ENCODE measurements at places on chromosomes 1 and 21.
A peak's percentile ranks its signal among the peaks of the same experiment; 100 is the strongest.

GRCh38 chr1:35808450-35809113 is 766 bp downstream of the AGO4 start:
- no peak for DNase-seq

- no peak for DNase-seq
Measured at GRCh38 chr1:56477164-56478111, 101.9 kb downstream of the PLPP3 start.

- DNase-seq, result no peak
Measured at GRCh38 chr1:199098468-199098867, 459.6 kb downstream of the PTPRC start.

GRCh38 chr1:174794861-174795260 is 204.9 kb upstream of the CACYBP start:
- no peak for DNase-seq

- DNase-seq, result no peak
Measured at GRCh38 chr1:109502364-109502851, 7.1 kb downstream of the AMIGO1 start.

DNA sequence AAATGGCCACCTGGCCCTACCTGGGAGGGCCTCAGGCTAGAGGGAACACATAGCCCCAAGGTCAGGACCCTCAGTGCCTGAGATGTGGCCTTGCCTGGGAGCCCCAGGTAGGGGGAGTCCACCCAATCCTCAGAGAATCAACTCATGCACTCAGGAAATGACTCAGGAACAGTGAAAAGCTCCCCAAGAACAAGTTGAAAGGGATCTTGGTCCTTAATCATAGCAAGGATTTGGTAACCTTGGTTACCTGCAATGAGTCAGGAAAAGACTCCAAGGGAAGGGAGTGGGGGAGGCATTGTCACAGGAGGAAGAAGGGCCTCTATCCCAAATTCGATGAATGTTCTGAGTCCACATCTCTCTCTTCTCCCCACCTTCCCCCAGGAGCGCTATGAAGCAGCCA is 17.0 kb downstream of the MAP7D1 start:
- no peak for DNase-seq

GRCh38 chr1:177256153-177257075 is 85.7 kb downstream of the BRINP2 start:
- peak; percentile 74 for DNase-seq

- DNase-seq, result no peak
Measured at GRCh38 chr1:245983294-245983967, 523.6 kb downstream of the SMYD3 start.

DNA sequence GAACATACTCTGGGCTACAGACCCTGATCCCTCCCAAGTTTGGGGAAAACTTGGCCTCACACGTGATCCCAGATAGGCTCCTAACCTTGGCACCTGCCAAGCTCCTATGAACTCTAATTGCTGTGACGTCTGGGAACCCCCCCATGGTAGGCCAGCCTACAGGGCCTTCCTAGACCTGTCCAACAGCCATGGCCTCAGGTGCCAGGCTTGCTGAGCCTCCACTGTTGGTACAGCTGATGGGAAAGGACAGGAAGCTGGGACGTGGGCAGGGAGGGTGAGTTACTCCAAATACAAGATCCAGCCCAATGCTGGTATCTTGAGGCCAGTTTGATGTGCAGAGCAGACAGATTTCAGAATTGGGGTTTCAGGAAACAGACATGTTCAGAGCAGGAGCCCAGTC is 19.1 kb downstream of the SMIM12 start:
- DNase-seq, result no peak

DNA sequence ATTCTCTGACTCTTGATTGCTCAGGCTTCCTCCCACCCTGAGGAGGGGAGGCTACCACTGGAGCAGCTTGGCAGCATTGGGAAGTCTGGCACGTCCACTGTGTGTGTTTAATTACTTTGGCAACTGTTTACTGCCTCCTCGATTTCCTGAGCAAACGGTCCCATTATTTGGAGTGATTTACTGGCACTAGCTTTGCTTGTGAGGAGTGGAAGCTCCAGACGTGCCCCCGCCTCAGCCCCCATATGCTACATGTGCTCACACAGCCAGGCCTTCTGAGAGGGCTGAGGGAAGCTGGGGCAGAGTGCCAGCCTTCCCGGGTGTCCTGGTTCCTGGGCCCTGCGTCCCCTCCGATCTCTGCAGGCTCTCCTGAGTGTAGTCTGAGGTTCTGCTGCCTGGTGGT is 306.2 kb downstream of the PTPRU start:
- no peak for DNase-seq

DNA sequence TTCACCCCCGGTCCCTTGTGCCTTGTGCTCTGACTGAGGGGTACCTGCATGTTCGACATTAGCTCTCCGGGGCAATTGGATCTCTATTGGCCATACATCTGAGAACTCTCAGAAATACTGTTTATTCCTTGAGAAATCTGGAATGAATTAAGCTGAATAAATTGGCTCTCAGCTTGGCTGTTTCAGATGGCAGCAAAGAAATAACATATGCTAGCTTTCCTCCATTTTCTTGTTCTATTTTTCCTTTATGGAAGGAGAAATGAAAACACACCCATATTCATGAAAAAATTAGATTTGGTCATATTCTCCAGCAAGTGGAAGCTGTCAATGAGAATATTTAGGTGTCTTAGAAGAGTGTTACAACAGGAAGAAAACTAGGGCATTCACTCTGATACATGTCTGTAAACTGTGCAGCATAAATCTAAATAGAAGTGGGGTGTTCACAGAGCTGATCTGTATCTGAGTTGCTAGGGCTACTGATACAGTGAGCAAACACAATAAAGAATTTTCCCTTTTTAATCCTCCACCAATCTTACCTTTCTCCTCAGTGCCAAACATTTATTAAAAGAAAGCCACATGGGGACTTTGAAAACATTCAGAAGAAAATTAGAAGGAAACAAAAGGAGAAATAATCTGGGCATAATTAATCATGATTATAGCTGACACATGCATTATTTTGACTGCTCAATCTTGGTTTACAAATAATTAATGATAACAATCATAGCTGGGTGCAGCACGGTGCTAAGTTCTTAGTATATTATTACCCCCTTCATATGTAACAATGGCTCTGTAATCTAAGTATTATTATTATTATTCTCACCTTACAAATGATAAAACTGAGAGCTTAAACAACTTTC is 671.9 kb upstream of the USP24 start:
- DNase-seq, result no peak

DNA sequence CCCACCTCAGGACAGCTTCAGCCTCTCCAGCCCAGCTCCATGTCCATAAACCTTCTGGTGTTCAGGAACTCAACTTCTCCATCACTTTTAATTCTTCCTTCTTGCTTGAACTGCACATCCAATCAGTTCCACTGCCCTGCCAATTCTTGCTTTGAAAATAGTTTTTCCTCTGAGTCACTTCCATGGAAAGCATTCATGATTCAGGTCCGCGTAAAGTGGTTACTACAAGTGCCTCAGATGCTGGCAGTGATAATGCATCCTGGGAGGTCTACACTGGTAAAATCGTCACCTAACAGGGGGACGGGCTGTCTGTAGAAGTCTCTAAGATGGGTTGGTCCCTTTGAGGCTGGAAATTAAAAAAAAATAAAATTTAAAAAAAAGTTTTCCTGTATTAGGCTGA is 25.9 kb upstream of the RCAN1 start:
- DNase-seq, result no peak

DNA sequence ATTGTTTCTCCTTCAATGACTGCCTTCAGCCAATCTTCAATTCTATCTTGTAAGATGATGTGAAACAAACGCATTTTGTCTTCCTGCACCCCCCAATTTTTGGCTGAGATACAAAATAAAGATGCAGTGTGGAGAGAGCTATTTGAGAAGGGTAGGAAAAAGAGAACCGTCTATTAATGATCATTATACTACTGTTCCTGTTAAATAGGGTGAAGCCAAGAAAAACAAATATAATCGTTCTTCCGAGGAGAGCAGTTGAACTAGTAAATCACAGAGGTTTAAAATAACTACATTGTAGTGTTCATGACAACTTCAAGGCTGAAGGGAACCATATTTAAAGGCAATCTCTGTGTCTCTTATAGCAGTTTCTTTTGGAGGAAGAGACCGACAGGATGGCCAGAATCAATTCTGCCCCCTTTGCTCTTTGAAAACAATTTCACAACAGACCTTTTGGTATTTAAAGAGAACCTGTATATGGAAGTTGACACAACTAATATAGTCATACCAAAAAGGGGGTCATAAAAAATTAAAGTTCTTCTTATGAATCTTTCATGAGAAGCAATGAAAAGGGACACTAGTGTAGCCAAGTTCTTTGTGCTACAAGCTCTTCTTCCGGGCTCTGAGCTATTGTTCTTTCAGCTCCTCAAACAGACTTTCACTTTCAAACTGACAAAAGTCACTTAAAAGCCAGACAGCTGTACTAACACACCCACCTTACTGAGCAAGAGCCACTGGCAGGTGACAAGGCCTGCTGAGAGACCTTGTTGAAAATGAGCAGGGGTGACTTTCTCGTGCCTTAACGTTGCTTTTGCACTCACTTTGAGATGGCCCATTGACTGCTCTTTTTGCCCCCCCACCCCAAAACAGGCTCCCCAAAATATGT is 30.9 kb downstream of the PROX1 start:
- no peak for DNase-seq

DNA sequence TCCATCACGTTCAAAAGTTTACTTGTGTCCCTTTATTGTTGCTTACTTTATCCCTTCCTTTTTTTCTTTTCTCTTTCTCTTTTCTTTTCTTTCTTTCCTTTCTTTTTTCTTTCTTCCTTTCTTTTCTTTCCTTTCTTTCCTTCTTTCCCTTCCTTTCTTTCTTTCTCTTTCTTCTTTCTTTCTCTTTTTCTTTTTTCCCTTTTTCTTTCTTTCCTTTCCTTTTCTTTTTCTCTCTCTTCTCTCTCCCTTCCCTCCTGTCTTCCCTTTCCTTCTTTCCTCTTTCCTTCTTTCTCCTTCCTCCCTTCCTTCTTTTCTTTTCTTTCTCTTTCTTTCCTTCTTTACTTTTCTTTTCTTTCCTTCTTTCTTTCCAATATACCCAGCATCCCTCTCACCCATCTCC is 391.2 kb downstream of the DPYD start:
- DNase-seq, result no peak

DNA sequence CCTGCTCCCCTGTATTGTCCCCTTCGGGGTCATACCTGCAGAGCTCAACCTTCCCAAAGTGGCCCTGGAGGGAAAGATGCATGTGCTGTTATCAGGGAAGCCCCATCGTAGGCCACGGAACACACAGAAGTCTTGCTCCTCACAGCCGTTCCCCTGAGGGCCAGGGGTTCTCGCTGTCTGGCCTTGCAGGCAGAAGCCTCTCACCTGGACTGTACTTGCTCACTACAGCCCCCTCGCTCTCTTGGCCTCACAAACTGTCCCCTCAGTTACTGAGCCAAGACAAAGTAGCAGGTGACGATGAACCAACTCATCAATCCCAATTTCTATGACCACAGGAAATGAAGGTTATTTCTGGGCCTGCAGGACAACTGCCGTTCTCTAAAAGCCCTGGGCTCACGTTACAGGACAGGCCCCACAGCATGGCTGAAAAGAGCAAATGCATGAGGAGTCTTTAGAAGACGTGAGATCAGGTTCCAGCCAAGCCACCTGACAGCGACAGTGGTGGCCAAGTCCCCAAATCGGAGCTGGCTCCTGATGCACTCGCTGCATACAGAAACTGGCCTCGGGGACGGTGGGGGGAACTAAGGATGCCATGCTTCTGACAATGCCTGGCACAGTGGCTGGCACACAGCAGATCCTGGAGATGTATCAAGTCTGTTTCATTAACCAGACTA is 95.0 kb downstream of the RAVER2 start:
- DNase-seq, result no peak

DNA sequence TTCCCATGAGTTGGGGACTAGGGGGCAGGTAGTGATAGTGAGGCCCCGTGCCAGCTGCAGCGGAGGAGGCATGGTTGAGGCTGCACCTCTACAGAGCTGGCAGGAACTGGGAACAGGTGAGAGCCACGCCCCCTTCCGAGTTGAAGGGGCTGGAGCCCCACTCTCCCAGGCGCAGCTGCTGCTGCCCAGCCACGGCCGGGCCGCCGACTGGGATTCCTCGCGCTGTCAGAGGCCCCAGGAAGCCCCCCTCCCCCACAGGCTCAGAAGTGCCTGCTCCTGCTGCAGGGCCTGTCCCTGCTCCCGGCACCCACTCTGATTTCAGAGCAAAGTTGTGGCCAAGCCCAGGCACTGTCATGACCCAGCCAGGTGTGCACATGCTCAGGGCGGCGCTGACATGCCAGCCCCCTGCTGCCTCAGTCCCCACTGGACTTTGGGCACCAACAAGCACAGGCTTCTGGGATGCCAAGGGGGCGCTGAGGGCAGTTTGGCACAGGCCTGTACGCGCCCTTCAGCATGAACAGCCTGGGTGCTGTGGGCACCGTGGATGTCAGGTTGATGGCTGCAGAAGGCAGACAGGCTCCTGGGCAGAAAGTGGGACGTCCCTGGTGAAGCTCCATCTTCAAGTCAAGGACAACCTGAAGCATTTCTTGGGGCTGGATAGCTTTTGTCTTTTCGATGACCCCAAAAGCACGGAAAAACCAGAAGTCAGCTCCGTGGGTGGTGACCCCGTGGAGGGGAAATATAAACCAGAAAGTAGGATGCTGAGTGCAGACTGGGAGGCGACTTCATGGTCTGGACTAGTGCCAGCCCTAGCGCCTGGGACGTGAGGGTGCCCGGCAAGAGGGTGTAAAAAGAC is 121.5 kb downstream of the SIM2 start:
- no peak for DNase-seq

GRCh38 chr1:60169206-60169605 is 95.6 kb upstream of the C1orf87 start:
- no peak for DNase-seq

DNA sequence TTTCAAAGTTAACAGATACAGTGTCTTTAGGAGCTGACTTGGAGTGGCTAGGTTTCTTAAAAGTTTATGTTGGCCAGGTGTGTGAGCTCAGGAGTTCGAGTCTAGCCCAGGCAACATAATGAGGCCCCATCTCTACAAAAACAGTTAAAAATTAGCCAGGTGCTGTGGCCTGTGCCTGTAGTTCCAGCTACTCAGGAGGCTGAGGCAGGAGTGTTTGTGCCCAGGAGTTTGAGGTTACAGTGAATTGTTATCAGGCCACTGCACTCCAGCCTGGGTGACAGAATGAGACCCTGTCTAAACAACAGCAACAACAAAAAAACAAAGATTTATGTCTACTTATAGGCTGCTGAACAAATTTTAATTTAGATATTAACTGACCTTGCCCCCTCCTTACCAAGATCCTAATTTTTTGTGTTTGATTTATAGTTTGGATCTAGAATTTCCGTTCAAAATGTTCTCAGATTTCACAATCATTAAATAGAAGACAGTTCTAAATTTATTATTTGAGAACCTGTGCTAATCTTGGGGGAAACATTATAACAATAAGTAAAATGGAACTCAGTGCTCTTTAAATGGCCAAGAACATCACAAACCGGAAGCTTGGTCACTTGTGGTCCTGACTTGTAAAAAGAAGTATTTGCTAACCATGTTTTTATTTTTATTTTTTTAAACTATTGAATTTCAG is 67.8 kb downstream of the POU2F1 start:
- DNase-seq, result no peak

GRCh38 chr1:39406533-39407450 is 84.6 kb upstream of the BMP8A start:
- DNase-seq, result no peak

DNA sequence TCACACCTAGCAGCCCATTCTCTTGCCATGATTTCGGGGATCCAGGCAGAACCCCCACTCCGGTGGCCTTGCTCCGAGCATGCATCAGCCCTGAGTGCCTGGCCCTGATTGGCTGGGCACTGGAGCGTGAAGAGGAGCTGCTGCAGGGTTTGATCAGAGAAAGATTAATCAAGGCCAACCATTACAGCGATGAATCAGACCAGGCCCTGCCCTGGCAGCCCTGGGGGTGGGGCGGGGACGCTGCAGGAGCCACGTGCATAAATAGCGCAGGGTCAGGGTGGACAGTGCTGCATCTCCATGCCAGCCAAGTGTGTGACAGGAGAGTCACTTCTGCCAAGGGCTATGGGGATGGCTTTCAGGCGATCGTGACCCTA is 3.4 kb upstream of the FAM131C start:
- DNase-seq, result peak; percentile 37

All from GOT3 (cell line).